ENCODE measurements at places on chromosomes 5 and 9.

DNA sequence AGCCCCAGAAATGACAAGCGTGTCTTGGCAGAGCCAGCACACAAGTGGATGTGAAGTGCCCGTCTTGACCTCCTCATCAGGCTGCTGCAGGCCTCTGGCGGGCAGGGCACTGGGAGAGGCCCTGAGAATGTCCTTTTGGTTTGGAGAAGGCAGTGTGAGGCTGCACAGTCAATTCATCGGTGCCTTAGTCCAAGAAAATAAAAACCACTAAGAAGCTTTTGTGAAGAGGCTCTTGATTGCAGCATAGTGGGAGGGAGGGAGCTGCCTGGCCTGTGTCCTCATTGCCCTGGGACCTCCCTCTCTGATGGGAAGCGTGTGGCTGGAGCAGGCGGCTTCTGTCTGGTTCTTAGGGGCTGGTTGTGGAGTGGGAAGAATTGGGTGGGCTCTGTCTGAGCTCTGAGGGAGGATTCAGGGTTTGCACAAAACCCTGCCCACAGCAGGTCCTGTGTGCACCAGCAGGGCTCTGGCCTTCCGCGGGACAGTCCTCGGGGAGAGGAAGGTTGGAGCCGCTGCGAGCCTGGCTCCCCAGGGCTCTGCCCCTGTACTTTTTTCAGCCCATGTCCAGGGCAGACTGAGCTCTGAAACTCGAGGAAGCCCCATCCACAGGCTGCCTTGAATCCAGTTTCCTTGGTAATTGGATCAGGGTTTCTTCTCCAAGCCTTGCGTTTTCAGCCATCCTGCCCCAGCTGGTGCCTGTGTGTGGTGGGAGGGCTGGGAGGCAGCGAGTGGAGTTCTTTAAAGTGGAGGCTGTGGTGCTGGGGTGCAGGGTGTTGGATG, 1.1 kb downstream of the HRCT1 start:
- DNase-seq = no peak

- DNase-seq = no peak
These were observed 25.8 kb downstream of the WNT8A start for GRCh38 chr5:138109463-138110265.

DNA sequence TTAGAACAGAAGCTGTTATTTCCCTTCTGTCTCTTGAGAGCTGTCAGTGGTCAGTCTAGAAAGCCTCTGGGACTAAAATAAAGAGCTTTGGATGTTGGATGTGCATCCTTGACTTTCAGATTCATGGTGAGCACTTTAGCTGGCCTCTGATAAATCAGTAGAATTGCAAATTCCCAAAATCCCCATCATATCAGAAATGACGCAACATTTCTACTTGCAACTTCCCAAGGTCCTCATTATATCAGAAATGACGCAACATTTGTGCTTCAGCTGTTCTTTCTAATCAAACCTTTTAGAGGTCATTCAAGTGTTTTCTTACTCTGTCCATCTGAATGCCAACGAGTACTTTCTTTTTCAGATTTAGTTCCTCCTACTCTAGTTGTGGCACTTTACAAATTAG, 167.3 kb upstream of the MOCS2 start:
- DNase-seq = no peak

- DNase-seq = no peak
These were observed 2112.9 kb upstream of the WWC1 start for GRCh38 chr5:166178411-166179080.

DNA sequence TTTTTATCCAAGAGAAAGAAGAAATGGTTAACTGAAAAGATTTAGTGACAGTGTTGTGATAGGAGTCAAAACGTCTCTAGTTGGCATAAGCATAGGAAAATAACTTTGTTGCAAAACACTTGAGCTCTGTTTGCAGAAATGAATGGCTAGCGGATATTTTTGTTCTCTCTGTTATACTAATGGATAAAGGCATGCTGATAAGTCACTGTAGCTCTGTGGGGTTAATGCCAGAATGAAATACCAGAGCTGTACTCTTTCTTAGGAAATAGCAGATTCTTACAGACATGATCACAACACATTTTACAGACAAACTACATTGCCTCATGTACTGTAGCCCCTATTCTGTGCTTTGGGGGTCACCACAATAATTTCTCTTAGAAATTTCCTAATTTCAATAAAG, 202.8 kb downstream of the DMRTA1 start:
- no peak for DNase-seq

- DNase-seq = no peak
These were observed 3.5 kb downstream of the CACNA1B start for GRCh38 chr9:137880976-137881530.

All from CD4-positive, alpha-beta T cell treated with Interleukin-2 at 100 ng/mL for 4 hours (primary cell).